Amniotic stem cell (primary cell): ENCODE measurements at places on chromosomes 3 and 15.

- peak; percentile 51 for DNase-seq
These were observed 22.9 kb downstream of the EXOG start for GRCh38 chr3:38519000-38519399.

DNA sequence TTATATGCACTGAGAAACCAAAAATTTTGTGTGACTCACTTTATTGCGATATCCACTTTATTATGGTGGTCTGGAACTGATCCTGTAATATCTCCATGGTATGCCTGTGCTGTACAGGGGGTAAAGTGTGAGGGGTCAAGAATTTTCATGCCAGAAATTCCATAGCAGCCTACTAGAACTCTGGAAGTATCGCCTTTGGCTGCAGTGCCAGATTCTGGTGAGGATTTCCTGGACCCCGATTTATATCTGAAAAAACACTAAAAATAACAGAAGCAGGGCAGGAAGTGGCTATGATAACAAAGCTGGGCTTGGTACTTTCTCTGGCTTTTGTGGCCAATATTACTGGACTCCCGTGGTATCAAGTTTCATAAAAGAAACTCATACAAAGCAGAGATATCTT is 36.4 kb downstream of the CCDC80 start:
- DNase-seq, result peak; percentile 16

GRCh38 chr3:181782306-181782954 is 70.7 kb downstream of the SOX2 start:
- no peak for DNase-seq

GRCh38 chr3:88291486-88291885 is 141.7 kb downstream of the C3orf38 start:
- no peak for DNase-seq

GRCh38 chr15:65027593-65027992 is 1.8 kb downstream of the MTFMT start:
- DNase-seq, result no peak

DNA sequence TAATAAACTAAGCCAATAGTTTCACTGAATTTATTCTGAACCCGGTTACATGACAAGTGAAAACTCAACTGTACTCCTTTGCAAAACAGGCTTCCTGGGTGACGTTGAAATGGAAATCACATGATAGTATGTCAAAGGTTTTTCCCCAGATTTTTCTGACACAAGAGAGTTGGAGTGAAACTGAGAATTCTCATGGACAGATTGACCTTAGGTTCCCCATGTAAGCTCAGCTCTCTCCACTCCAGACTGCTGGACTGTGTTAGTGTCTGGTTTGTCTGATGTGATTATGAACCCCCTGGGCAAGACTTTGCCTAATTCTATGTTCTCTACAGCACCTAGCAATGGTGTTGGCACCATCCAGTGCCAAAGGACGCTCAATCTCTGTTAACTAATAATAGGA is 219.7 kb upstream of the COL8A1 start:
- no peak for DNase-seq

GRCh38 chr3:145967043-145967442 is 193.9 kb downstream of the PLOD2 start:
- DNase-seq, result no peak

DNA sequence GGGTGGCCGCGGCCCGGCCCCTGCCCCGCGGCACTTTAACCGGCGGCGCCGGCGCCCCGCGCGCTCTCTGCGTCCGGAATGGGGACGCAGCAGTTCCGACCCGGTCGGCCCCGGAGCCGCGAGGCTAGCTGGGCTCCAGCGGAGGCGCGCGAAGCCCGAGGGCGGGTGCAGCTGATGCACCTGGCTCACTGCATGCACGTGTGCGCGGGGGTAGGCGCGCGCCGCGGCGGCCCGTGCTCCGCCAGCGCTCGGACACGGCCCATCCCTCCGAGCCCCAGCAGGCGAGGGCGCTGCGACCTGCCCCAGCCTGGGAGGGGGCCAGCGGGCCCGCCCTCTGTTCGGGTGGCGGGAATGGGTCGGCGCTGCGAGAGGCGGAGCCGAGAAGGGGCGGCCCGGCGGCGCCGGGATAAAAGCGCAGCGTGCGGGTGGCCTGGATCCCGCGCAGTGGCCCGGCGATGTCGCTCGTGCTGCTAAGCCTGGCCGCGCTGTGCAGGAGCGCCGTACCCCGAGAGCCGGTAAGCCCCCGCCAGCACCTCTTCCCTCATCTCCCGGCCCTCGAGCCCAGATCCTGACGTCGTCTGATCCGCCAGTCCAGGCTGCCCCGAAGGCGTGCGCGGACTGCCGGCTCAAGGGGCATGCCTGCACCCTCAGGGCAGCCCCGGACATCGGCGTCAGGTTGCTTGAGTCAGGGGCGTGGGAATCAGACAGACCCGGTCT is at the start of the genes CHDH and IL17RB:
Gene CHDH, minus strand, starts transcription at position 286 of the 717 bp plus-strand sequence. CDS start 22,411 bp downstream, outside the sequence.
Gene IL17RB, plus strand, starts transcription at position 435 of the 717 bp plus-strand sequence. Its CDS starts 21 bp downstream, at position 456.
- no peak for DNase-seq

- no peak for DNase-seq
These were observed 33.0 kb downstream of the FAM98B start for GRCh38 chr15:38486936-38487335.

GRCh38 chr3:98977520-98977919 is 76.0 kb upstream of the DCBLD2 start:
- DNase-seq, result no peak

DNA sequence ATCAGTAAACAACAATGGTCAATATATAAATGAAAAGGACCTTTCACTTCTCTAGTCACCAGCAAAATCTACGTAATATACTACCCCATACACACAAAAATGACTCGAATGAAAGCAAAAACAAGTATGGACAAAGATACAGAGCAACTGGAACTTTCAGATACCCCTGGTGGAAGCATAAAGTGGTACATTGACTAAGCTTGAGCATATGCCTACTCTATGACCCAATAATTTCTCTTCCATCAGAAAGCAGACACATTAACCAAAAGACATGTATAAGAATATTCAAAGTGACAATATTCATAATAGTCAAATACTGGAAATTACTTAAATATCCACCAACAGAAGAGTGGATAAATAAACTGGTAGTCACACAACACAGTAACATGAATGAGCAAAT is 86.0 kb downstream of the EFL1 start:
- DNase-seq, result no peak

GRCh38 chr3:188489639-188490405 is 335.9 kb downstream of the LPP start:
- peak; percentile 46 for DNase-seq

GRCh38 chr3:191246630-191247029 is 47.6 kb downstream of the OSTN start:
- peak; percentile 16 for DNase-seq

GRCh38 chr3:5274091-5274490 is 86.6 kb downstream of the EDEM1 start:
- no peak for DNase-seq

DNA sequence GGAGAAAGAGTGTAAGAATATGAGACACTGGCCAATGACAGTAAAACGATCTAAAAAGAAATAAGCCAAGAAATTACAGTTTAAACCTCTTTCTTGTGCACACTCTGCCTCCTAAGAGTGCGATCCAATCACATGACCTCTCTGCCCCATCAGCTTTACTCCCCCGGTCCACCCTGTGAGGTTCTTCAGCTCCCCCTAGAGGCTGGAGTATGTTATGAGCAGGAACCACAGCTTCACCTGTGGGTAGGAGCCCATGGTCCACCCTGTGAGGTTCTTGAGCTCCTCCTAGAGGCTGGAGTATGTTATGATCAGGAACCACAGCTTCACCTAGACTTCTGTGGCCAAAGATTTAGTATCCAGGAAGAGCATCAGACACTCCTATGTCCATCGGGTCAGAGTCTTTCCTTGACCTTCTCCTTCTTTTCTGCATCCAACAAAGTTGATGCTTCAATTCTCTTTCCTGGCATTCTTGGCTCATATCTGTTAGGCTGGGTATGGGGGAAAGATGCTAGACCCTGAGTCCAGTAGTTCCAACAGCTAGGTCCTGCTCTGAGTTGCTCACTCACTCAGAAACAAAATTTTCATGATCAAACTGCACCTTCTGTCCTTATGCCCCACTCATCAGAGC is 164.0 kb downstream of the MINAR1 start:
- peak; percentile 11 for DNase-seq

DNA sequence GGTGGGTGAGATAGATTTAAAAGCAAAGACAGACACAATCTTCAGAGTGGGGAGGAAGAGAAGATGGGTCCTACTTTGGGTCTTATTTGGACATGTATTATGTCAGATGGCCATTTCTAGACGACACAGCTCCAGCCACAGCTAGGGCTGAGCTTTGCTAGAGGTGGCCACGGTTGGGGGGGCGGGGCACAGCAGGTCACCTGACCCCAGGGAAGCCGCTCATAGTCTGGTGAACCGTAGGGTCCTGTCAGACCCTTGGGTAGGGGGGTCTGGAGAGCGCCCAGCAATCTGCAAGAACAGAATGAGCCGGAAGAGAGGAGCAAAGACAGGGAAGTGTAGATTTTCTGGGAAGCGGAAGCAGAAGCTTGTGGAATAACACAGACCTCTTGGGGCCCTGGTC is 6.6 kb downstream of the EPB42 start:
- no peak for DNase-seq

DNA sequence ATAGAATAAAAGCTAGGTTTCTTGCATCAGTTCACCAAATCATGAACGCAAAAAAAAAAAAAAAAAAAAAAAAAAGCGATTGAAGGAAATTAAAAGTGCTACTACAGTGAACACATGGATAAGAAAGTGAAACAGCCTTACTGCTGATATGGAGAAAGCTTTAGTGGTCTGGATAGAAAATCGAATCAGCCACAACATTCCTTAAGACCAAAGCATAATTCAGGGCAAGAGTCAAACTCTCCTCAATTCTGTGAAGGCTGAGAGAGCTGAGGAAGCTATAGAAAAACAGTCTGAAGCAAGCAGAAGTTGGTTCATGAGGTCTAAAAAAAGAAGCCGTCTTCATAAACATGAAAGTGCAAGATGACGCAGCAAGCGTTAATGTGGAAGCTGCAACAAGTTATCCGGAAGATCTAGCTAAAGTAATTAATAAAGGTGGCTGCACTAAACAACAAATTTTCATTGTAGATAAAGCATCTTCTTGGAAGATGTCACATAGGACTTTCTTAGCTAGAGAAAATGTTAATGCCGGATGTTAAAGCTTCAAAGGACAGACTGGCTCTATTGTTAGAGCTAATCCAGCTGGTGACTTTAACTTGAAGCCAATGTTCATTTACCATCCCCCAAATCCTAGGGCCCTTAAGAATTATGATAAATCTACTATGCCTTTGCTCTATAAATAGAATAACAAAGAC is 19.2 kb downstream of the P3H2 start:
- DNase-seq, result no peak

GRCh38 chr15:64597477-64597822 is 137.1 kb downstream of the ZNF609 start:
- DNase-seq, result no peak

GRCh38 chr3:107664614-107665013 is 141.9 kb downstream of the BBX start:
- no peak for DNase-seq

- no peak for DNase-seq
These were observed 102.4 kb upstream of the HACD2 start for GRCh38 chr3:123687286-123687685.

DNA sequence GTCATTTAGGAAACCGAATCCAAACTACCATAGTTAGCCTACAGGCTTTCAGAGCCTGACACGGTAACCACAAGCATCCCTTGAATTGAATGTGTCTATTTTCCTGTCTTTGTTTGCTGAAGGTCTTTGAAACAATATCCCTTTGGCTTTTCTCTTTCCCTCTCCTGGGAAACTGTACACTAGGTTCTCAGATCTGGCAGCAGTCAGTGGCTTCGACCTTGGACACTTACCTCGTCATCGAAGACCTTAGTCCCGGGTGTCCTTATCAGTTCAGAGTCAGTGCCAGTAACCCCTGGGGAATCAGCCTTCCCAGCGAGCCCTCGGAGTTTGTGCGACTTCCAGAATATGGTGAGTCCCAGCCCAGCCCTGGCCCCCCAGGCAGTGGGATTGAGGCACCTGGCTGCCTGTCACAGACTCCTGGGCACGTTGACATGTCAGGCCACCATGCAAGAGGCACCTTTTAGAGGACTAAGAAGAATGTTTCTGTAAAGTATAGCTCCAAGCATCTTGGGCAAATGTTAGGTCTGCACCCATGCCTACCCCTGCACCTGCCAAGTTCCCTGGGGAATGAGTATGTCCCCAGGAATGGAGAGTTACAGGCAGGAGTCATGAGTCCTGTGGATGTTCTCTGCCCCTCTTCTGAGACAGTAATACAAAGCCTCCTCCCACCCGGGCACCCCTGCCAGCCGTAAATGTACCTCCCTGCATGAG is 30.4 kb upstream of the UMPS start:
- DNase-seq, result no peak

GRCh38 chr3:147090461-147090860 is 315.9 kb downstream of the ZIC4 start:
- no peak for DNase-seq

DNA sequence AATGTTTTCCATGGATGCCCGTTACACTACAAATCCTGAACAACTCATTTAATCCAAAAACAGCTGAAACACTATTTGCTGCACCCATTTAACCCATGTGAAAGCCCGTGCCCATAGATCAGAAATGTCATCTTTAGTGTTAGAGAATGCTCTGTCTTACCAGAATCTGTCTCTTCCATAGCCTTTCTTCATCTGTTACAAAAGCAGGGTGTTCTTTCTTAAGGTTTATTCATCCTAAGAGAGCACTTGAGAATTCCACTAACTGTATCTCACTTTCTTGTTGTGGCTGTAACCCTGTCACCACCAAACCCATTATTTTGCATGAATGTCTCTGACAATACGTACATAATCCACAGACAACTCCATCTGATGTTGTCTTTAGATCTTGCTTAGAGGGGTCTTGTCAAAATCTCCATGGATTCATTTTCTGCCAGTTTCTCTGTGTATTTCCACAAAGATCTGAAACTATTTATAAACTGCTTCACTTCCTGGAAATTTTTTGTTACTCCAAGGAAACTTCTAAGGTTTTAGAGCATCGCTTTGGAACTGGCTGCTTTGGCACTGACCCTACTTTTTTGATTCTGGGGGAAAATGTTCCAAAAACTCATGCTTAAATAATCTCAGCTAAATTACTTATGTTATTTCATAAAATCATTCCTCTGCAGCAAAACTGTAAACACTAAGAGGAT is 167.8 kb upstream of the CCDC54 start:
- no peak for DNase-seq

DNA sequence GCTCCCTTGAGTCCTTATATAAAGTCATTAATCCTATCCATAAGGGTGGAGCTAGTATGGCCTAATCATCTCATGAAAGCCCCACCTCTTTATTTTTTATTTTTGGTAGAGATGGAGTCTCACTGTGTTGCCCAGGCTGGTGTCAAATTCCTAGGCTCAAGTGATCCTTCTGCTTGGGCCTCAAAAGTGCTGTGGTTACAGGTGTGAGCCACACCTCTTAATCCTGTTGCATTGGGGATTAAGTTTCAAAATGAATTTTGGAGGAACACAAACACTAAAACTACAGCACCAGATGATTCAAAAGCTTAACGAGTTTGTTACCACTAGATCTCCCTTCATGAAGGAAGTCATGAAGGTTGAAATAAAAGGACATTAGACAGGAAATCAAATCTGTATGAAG is 27.7 kb downstream of the RAB7A start:
- DNase-seq, result no peak

GRCh38 chr15:96052154-96052553 is 278.3 kb upstream of the NR2F2 start:
- no peak for DNase-seq

- DNase-seq, result no peak
These were observed 93.6 kb upstream of the COL8A1 start for GRCh38 chr3:99544786-99545281.
